ENCODE measurements at places on chromosomes 7 and 10.

DNA sequence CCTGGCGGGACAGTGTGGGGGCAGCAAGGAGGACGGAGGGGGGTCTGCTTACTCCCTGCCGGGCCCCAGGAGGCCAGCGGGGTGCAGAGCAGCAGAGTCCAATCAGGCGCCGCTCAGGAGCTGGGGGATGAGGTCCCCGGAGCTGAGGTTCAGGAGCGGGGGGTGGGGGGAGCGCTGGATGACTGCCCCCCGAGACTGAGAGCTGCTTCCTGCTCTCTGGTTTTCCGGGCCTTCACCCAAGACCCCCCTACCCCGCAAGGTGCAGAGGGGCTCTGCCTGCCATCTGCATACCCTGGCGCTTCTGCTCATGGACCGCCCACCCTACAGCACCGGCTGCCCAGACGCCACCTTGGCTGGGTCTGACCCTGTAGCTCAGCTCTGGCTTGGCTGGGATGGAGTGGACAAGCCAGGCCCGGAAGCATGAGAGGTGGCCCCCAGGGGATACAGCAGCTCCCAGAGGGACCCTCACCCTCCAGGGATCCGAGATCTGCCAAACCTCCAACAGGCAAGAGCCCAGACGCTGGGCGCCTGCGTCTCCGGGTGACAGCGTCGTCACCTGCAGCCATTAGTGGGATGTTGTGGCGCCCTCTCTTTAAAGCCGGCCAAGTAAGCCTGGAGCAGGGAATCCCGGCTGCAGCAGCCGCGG, 930 bp downstream of the KNDC1 start:
- no peak for DNase-seq

GRCh38 chr7:123819001-123819400, 26.0 kb upstream of the HYAL4 start:
- no peak for DNase-seq

DNA sequence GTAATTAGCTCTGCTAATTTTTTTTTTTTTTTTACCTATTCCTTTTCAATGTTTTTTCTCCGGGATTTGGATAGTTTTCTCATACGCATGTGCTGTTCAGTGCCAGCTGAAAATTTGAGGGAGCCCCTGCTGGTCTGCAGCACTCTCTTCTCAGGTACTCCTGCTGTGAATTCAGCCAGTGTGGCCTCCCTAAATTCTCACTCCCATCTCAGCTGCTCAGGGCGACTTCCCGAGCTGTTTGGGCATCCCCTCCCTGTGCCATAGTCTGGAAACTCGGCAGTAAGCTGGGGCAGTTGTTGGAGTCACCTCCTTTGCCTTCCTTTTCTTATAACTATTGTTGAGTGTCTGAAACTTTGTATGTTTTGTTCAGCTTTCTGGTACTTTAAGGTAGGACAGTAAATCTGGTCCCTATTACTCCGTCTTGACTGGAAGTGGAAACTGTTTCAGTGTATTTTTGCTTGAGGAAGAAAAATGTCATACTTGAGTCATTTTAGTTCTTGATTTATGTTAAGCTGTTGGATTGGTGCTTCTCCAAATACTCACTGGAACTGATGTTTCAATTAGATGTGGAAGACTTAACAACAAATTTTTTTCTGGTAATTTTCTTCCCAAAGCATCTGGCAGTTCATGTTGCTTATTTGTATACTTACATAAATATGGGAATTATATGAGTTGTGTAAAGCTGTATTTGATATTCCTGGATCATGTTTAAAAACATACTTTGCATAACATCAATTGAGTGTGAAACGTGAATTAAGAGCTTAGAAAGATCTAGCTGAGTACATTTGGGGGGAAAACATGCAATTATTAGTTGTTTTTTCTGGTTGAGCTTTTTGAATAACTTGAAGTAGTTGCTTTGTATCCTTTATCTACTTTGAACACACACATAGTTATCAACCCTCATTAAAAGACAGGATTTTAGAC, 33.7 kb downstream of the MINPP1 start:
- DNase-seq: no peak

GRCh38 chr7:18727115-18727870, 231.7 kb downstream of the HDAC9 start:
- DNase-seq: no peak

- DNase-seq: no peak
Measured at GRCh38 chr7:155692317-155692716, 47.9 kb downstream of the RBM33 start.

DNA sequence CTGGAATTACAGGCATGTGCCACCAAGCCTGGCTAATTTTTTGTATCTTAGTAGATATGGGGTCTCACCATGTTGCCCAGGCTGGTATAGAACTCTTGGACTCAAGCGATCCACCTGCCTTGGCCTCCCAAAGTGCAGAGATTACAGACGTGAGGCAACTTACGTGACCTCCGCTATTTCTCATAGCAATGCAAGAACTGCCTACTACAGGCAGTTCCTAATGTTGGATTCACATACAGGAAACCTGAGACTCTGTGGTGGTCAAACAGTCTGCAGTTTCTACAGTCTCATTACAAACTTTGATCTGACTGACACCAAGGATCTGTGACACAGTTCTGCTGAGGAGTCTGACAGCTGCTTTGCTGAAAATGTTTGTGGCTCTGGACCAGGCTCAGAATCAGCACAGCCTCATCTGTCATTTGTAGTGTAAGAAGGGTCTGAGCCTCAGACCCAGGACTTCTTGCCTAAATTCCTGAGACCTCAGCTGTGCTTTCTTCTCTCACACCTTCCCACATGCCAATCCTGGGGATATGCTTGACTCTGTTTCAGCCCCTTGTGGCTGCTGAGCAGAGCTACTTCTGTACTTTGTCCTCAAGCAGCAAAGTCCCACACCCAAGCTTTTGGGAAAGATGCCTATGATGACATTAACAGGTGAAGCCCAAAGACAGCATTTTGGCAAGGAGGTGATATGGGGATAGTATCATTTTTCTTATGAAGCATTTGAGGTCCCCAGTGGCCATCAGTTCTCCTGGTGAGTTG, 48.0 kb upstream of the CYP2C9 start:
- no peak for DNase-seq

- DNase-seq: peak; percentile 70
Measured at GRCh38 chr7:30091491-30091912, 43.3 kb upstream of the MTURN start.

DNA sequence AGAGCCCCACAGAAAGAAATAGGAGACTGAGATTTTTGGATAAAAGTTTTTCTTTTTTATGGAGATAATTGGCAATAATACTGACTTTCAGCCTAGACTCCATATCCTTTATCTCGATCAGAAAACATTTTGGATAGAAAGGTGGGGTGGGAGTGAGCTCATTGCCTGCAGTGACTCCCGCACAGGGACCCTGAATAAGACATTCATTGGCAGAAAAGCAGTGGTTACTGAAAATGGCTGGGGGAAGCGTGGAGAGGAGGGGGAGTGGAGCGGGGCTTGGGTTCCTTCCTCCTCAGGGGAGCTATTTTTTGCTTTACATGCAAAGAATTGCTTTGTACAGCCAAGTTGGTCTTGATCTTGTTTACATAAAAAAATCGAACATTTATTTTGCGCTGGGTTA, 90.4 kb upstream of the BMPER start:
- DNase-seq: no peak

DNA sequence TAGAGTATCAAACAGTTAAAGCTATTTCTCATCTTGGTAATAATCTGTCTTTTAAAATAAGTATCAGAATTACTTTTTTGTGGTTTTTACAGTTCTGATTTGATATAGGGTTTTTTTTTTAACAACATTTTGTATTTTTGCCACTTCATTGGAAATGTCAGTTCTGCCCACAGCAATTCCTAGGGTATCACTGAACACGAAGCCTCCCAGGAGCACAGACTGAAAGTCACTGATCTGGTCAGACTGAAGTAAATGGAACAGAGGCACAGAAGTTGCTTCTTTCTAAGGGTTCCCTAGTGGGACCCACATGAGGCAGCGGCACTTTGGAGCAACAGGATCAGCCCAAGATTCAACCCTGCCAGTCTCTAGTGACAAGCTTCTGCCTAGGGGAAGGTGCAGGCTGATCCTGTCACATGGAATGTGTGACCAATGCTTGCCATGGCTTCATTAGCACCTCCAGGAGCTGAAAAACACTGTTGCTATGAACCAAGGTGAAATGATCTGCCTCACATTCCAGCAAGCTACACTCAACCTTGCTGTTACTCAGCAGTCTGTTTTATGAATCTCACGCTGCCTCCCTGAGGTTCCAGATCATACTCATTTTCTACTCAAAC, 273.4 kb upstream of the CSTF2T start:
- DNase-seq: no peak

GRCh38 chr7:116478834-116479233, 20.7 kb upstream of the CAV2 start:
- no peak for DNase-seq

DNA sequence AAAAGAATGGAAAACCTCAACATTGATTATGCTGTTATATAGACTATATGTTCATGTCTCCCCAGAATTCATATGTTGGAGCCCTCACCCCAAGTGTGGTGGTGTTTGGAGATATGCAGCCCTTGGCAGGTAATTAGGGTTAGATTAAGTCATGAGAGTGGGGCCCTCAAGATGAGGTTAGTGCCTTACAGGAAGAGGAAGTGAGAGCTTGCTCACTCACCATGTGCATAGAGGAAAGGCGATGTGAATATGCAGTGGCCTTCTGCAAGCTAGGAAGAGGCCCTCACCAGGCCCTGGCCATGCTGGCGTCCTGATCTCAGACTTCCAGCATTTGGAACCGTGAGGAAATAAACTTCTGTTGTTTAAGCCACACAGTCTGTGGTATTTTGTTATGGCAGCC, 14.8 kb downstream of the ZNF33A start:
- no peak for DNase-seq

- no peak for DNase-seq
Measured at GRCh38 chr7:24214670-24215069, 69.3 kb upstream of the NPY start.

GRCh38 chr7:138980563-138981291, 462 bp downstream of the KIAA1549 start:
- peak; percentile 18 for DNase-seq

GRCh38 chr10:71927776-71928592, 36.2 kb upstream of the CHST3 start:
- DNase-seq: no peak

Measured in H54 (cell line).